SK-N-SH (cell line): ENCODE measurements at places on chromosomes 13 and 19.

DNA sequence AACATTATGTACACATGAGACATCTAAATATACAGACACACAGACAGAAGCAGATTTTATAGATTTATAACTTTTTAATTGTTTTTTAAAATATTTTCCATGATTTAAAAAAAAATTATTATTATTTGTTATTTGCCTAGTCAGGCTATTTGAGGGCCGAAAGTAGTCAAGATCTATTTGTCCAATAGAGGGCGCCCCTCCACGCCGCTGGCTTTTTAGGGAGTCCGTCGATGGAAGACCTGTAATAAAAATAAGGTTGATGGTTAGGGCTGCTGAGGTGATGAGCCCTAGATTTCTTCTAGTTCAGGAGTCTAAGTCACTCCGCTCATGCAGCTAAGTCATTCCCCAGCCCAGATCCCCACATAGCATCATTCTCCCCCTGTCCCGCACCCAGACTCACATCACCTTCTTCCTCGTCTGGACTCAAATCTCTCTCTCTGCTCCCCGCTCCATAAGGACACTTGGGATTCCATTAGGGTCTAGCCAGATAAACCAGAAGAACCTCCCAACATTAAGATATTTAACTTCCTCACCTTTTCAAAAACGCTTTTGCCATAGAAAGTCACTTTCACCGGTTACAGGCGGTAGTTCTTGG is 33.9 kb upstream of the CEACAM21 start:
- peak; percentile 34 for DNase-seq

DNA sequence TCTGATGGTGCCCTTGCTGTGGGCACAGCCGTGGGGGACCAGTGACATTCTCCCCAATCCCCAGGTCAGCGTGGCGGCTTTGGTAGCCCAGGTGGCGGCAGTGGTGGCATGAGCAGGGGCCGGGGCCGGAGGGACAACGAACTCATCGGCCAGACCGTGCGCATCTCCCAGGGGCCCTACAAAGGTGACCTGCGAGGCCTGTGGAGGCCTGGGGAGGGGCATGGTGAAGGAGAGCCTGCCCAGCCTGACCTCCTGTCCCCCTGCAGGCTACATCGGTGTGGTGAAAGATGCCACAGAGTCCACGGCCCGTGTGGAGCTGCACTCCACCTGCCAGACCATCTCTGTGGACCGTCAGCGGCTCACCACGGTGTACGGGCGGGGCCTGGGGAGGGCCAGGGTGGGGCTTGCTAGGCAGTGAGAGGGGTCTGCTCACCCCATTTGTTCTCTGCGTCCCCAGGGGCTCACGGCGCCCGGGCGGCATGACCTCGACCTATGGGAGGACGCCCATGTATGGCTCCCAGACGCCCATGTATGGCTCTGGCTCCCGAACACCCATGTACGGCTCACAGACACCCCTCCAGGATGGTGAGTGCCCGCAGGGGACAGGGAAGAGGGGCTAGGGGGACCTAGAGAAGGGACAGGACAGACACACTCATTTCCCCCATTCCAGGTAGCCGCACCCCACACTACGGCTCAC is 7.7 kb upstream of the TIMM50 start:
- no peak for DNase-seq

GRCh38 chr19:12796146-12797071 is 5.1 kb downstream of the JUNB start:
- DNase-seq, result peak; percentile 77

GRCh38 chr19:33499248-33499647 is 22.3 kb downstream of the PEPD start:
- no peak for DNase-seq

GRCh38 chr13:91946498-91947070 is 548.2 kb downstream of the GPC5 start:
- DNase-seq, result peak; percentile 63

DNA sequence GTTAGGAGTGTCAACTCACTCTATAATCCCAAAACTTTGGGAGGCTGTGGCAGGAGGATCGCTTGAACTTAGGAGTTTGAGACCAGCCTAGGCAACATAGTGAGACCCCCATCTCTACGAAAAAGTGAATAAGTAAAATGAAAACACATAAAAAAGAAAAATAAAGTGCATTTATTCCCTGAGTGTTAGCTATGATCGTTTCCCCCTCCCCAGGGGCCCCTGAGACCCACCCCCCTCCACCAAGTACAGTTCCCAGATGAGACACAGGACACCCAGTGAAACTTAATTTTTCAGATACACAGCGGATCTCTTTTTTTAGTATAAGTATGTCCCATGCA is 28.6 kb upstream of the NANOS3 start:
- peak; percentile 14 for DNase-seq

DNA sequence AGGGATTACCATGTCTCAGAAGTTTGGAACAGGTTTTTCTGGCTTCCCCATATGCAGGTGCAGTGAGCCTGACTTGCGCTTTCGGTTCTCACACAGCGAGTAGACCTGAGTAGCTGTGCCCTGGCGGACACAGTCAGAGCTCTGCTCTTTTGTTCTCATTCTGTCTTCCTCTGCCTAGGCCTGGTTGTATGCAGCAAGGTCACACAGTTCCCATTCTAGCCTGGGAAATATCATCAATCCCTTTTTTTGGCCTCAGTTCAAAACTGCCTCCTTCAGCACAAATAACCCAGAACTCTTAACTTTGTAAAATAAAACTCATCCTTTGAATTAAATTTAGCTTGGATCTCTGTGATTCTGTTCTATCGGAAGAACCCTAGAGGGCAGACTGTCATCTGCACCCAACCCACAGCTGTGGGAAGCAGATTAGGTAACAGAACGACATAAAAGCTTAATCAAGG is 10.2 kb downstream of the OXGR1 start:
- DNase-seq, result peak; percentile 57
